ENCODE measurements at places on chromosomes 7 and 10.
A peak's percentile ranks its signal among the peaks of the same experiment; 100 is the strongest.

GRCh38 chr10:97542169-97543024, 30.2 kb upstream of the ANKRD2 start:
- no peak for DNase-seq

DNA sequence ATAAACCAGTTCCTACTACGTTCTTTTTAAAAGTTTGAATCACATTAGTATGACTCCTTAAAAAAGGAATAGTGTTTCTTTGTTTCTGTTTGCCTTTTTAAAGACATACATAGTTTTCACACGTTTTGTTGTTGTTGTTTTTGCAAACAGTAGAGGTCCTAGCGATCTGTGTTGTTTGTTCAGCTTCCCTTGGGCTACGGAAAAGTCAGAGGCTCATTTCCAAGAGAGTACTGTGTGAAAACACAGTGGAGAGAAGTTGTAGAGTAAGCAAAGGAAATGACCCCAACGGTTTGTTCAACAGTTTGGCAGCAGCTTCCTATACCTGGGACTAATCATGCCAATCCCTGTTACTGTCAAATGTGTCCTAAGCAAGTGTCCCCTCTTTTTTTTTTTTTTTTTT, 87.1 kb upstream of the STEAP1 start:
- no peak for DNase-seq

- no peak for DNase-seq
Observed at GRCh38 chr10:77350711-77351119, 286.9 kb downstream of the KCNMA1 start.

DNA sequence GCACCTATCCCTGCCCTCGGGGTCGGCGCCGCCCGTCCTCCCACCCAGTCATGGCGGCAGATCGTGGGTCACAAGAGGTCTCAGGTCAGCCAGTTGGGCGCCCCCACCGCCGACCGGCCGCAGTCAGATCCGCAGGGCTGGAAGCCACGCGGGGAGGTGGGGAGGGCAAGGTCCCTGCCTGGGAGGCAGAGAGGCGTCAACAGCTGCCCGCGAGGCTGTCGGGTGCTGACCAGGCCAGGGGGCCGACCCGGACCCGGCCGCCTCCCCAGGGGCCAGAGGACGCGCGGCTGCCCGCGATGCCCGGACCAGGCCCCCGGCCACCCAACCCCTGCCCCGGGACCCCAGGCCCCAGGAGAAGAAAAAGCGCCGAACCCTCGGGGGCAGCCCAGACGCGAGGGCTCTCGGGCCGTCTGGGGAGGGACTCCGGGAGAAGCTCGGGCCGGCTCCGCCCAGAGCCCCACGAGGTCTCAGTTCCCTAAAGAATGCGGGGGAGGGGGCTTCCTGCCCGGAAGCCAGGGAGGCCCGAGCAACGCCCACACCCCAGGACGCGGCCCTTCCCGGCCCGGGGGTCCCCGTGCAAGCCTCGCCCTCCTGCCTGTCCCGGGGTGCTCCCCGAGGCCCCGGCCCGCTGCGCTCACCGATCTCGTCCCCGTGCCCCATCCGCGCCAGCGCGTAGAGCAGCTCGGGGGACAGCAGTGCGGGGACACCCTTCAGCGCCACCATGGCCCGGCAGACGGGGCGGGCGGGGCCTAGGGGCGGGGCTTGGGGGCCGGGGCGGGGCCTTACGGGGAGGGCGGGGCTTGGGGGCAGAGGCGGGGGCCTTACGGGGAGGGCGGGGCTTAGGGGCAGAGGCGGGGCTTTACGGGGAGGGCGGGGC, at the start of gene FUOM:
FUOM (minus strand) TSS at position 735 of the 877 bp plus-strand sequence; CDS start at position 723, 12 bp downstream.
- peak; percentile 73 for DNase-seq

DNA sequence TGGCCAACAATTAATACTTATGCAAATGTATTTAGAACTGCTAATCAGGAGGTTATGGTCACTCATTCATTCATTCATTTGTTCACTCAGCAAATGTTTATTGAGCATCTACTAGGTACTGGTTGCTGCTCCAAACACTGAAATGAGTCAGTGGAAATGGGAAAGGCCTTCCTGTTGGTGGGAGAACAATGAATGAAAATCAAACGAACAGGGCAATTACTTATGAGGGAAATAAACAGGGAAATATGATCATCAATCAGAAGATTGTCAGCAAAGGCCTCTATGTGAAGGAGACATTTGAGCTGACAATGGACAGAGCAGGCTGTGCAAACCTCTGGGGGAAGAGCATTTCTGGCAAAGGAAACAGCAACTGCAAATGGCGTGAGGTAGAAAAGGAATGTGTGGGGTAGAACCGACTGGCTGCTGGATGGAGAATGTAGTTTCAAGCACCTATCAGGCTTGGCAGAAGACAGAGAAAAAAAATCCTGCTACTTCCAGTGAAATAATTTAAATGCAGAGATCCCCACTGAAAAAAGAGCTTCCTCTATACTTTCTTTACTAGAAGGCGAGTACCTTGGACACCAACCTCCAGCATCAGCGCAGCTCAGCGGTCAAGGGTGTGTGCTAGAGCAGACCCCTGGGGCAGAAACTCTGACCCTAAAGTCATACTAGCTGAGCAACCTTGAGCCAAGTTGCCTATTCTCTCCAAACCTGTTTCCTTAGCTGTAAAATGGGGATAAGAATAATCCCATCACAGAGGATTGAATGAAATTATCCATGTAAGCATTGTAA, 108.8 kb upstream of the EEPD1 start:
- no peak for DNase-seq

DNA sequence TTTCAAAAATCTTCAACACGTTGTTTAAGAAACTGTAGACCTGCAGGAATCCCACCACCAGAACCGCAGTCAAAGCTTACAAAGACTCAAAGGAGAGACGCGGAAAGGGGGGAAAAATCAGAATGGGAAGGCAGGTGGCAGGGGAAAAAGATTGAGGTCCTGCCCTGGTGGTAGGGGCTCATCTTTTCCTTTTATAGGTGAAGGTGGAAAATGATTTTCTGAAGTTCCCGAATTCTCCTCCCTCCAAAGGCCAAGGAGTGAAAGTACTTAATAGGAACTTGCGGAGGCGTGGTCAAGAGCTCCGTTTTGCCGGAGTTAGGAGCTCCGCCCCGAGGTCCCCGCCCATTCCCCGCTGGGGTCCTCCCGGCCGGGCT, 724 bp downstream of the BBIP1 start:
- DNase-seq, result peak; percentile 89

GRCh38 chr10:103064956-103065355, 128.1 kb downstream of the NT5C2 start:
- DNase-seq, result no peak

DNA sequence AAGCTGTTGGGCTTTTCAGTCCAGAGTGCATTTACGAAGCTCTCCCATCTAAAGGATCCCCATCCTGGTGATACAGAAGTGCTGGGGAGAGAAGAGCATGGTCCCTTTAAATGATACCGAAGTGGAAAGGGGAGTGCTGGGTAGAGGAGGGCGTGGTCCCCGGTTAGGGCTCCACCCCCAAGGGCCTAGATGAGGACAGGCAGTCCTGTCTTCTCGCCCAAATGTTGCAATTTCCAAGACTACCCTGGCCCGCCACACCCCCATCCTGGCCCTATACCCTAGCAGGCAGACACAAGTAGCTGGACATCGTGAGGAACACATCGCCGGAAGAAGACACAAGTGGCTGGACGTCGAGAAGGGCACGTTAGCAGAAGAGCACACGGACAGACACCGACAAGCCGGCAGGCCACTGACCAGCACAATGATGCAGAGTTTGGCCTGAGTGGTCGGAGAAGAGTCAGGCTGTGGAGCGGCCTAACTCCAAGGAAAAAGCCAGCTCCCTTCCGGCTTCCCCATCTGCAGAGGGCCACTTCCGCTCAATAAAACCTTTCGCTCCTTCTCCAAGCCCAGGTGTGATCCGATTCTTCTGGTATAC, 439.5 kb upstream of the NRP1 start:
- no peak for DNase-seq

- DNase-seq, result no peak
Observed at GRCh38 chr7:94311515-94311914, 83.2 kb upstream of the COL1A2 start.

DNA sequence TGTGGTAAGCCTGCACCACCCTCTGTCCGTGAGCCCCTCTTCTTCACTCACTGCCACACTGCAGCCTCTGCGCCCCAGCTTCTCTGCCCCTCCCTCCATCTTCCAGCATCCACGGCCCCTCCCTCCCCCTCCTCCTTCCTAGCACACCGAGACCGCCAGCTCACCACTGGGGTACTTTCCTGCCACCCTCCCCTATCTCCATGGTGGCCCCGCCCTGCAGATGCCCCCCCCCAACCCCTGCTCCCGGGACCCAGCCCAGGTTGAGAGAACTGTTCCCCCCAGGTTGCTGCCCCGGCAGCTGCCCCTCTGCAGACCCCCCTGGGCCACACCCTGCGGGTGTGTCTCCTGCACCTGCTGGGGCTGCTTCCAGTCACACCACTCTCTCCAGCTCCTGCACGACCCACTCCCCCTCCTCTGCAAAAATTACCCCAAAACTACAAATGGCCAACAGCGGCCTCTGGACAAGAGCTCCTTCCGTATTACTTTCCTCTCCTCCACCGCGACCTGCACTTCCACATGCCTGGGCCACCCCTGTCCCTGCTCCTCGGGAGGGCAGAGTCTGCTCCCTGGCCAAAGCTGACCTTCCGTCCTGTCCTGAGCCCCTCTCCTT, 209.2 kb upstream of the PPP2R2D start:
- no peak for DNase-seq

DNA sequence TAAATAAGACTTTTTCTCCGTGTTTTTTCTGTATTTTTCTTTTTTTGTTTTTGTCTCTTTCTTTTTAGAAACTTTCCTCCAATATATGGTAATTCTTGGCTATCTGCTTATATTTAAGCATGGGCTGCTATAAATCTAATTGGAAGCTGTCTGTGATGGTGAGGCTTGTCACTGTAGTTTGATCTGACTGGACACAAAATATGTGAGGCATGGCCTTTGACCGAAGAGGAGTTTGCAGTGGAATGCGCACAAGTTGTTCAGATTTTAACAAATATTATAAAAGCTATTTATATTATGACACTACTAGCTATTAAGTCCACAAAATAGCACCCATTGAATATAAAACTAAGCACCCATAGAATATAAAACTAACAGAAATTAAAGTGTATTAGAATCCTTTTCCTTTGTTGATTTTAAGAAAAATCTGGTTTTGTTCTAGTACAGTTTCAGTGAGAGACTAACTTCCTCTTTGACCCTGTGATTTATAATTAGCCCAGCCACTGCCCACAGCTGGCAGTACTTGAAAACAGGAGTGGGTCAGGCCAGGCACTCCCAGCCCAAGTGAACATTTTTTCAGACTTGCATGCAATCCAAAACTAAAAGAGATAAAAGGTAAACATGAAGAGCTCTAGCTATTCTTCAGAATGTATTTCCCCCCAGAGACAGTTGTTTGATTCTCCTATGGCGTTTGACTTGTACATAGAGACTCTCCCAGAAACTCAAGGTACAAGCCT, 69.9 kb upstream of the FGL2 start:
- DNase-seq, result no peak

GRCh38 chr7:146201945-146202344, 85.3 kb downstream of the CNTNAP2 start:
- no peak for DNase-seq

DNA sequence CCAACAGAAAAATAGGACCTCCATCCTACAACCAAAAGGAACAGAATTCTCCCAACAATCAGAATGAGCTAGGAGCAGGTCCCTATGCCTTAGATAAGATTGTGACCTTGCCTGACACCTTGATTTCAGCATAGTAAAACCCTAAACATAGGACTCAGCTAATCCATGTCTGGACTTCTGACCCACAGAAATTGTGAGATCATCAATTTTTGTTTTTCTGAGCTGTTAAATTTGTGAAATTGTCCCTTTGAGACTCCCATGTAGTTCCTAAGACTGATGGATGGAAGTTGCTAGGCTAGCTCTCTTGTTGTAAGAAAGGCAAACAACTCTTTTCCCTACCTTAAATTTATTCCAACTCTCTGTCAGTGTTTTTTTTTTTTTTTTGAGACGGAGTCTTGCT, 244.2 kb downstream of the EXOC4 start:
- no peak for DNase-seq

- DNase-seq, result no peak
Observed at GRCh38 chr7:139798221-139798620, 20.4 kb upstream of the HIPK2 start.

GRCh38 chr10:17409170-17409733, 45.1 kb downstream of the ST8SIA6 start:
- DNase-seq, result peak; percentile 44

GRCh38 chr7:82726038-82726800, 282.6 kb upstream of the CACNA2D1 start:
- DNase-seq, result no peak

DNA sequence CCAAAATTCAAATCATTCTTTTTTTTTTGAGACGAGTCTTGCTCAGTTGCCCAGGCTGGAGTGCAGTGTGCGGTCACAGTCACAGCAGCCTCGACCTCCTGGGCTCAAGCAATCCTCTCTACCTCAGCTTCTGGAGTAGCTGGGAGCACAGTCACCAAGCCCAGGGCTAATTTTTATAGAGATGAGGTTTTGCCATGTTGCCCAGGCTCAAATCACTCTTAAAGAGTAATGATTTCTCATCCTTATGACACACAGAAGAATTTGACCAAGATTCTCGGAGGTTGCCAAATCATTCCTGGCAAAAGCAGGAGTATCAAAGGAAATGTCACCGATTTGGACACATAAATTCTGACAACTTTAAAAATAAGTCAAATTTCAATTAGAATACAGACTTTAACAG, 39.1 kb downstream of the SIRT1 start:
- DNase-seq, result no peak

GRCh38 chr10:35696392-35697287, 54.5 kb upstream of the FZD8 start:
- DNase-seq, result no peak

GRCh38 chr10:43195557-43195956, 57.3 kb downstream of the CSGALNACT2 start:
- peak; percentile 2 for DNase-seq

GRCh38 chr7:150566572-150566971, 618 bp upstream of the GIMAP4 start:
- DNase-seq, result no peak

- DNase-seq, result no peak
Observed at GRCh38 chr10:126060261-126060931, 164.0 kb downstream of the FANK1 start.

GRCh38 chr10:121436630-121437341, 161.5 kb downstream of the FGFR2 start:
- no peak for DNase-seq

DNA sequence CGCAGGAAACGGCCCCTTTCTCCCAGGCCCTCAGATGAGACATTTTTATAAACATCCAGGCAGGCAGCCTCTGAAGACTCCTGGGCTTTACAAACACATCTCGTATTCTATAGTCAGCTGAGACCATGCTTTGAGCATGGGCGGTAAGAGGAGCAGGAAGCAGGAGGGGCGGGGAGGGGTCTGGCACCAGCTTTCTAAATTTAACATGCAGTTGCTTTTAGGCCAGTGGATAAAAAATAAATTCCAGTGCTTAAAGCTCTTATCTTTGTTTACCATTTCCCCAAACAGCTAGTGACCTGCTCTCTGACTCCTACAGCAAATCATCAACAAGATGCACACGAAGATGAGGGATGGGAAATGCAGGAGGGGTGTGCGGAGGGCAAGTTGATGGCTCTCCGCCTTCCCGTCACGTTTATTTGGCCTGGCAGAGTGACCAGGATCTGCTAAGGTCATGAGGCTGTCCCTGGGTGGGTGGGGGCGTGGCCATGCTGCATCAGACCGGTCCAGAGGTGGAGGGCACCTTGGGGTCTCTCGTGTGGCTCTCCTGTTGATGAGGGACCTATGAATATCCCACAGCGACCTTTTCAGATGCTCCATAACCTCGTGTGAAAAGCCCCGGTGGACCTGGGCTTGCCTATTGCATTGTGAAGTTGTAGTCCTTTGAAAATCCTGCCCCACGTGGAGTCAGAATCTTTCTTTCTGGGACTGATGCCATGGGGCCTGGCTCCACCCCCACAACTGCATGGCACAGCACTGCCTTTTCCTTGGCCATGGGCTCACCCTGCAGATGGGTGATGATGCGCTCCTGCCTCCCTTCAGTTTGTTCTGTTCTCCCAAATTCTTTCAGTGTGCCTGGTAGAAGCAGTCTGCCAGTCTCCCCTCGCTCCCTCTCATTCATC, 67.5 kb downstream of the PARP12 start:
- no peak for DNase-seq
